LHCN-M2 (cell line): ENCODE measurements at places on chromosomes 16 and 17.

DNA sequence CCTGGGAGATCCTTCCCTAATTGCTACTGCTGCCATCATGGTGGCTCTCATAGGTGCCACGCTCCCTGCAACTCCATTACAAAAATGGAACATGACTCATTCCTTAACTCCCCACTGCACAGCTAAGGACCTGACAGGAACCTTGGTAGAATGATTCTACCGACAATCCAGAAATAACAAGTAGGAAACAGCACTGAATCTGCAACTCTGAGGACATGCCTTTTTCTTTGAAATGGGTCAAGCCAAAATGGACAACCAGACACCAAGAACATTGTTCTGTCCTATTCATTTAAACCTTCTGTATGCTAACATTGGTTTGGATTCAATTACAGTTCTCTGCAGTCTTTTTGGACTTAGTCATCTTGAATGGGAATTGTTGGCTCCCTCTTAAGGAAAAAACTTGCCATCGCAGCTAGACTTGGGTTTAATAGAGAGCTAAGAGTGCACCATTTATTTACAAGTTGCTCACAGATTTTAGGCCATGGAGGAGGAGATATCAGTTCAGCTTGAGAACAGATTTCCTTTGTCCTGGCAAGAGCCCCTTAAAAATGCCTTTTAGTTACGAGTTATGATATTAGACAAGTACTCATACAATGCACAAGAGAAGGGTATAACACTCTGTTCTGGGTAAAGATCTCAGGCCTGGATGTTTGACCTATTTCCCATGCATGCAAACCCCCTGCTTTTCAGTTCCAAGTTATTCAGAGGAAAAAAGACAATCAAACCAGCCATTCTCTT is 20.9 kb upstream of the NSRP1 start:
- DNase-seq: peak; percentile 79

DNA sequence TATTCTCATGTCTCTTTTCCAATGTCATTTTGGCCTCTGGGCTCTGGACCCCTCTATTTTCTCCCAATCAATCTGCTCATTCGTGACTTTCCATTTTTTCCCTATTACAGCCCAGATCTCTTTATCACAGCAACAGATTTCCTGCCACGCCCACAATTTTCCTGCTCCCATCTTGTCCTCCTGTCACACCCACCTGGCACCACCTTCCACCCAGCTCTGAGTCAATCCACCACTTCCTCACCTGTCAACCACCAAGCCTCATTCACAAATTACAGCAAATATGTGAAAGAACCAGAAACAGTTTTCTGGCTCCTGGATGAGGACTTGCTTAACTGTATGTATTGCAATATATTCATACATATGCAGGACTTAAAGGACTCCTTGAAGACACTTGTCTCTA is 311.3 kb downstream of the GRIN2A start:
- no peak for DNase-seq

- DNase-seq: no peak
Measured at GRCh38 chr17:82895087-82895486, 55.3 kb upstream of the ZNF750 start.

GRCh38 chr16:13036600-13036999 is 135.2 kb downstream of the SHISA9 start:
- peak; percentile 62 for DNase-seq

DNA sequence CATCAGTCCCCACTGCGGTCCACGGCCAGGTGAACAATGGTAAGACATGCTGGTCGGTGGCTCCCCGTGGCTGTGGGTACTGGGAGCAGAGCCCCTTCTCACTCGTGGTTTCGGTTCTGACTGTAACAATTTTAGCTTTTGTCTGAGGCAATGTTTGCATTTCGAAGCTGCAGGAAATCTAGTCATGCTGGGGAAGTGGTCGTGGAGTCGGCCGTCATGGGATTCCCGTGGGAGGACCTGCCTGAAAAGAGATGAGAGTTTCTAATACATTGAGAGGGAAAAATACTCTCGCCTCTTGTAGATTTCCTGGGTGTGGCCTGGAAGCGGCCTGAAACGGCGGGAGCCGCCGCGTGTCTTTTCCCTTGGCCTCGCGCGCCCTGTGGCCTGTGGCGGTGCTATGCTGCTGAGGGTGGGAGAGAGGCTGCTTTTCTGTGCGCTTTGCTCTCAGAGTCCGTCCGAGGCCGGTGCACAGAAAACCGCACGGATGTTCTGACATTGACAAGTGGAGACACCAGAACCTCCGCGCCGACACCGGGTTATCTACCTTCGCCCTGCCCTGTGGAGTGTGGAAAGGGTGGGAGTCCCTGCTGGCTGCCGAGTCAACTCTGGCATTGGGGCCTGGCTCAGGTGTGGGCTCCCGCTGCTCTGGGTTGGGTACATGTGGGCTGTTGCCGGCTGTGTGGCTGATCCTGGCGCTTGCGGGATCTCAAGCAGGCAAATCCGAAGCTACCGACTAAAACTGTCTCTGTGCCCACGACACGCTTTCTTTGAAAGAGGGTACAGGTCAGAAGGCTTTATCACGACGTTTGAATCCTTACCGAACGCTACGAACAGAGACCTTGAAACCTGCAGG is 60.8 kb downstream of the WDR45B start:
- DNase-seq: no peak

GRCh38 chr16:77238593-77238992 is 39.4 kb downstream of the SYCE1L start:
- DNase-seq: no peak

GRCh38 chr17:68775318-68775717 is 174.2 kb upstream of the FAM20A start:
- no peak for DNase-seq

- no peak for DNase-seq
Measured at GRCh38 chr16:55059146-55059545, 128.5 kb downstream of the IRX5 start.

DNA sequence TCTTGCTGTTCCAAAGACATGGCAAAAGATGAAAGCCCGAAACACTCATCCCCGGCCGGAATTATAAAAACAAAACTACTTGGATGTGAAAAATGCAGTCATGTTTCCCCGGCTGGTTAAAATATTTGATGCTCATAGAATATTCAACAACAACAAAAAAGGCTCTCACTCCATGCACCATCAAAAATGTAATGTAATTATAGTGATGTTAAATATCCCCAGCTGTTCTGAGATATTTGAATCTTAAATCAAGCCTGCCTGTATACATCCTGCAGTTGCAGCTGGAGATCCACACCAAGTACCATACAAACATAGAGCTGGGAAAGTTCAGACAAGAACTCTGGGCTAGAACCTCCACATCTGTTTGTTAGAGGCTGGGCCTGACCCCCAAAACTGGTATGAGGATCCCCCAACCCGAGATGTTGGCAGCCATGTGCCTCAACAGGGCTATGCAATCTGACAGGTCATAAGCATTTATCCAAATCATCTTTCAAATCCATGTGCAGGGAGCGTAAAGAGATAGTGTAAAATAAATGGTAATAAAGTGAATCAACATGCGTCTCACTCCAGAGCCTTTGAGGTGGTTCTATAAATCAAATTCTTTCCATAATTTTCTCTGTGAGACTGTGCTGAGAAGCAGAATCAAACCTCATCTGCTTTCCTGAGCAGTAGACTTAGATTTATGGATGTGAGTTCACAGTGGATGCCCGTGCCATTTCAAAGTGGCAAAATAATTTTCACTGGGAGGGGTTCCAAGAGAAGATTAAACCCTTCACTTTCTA is 12.7 kb downstream of the ASIC2 start:
- DNase-seq: no peak

DNA sequence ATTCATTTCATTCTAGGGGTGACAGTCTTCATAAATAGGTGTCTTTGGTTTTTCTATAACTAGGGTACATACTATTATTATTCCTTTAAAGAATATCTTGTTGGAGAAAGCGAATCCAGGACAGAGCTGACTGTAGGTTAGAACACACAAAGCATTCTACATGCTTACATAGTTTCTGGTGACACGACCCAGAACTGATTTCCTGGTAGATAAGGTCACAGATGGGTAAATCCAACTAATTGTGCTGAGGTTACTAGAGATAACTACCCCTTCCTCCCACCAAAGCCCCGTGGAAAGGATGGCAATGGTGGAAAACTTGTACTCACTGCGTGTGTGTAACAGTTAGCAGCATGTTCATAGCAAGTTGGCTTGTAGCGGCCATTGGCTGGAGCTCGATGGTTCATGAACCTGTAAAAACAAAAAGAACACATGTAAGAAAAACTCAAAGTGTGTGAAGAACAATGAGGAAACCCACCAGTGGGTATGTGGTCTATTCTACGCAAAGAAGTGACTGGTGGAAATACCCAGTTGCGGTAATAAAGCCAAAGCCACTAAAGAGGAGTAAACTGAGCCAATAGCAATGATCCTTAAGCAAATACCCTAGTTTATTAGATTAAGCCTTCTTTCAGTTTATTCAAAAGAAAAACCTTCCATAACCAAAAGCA is 7.7 kb downstream of the MMD start:
- no peak for DNase-seq

GRCh38 chr16:56411624-56412023 is 13.7 kb downstream of the AMFR start:
- no peak for DNase-seq
